ENCODE measurements at places on chromosomes 7 and 10.

- peak; percentile 82 for DNase-seq
Observed at GRCh38 chr10:93376372-93377293, 105.5 kb downstream of the MYOF start.

DNA sequence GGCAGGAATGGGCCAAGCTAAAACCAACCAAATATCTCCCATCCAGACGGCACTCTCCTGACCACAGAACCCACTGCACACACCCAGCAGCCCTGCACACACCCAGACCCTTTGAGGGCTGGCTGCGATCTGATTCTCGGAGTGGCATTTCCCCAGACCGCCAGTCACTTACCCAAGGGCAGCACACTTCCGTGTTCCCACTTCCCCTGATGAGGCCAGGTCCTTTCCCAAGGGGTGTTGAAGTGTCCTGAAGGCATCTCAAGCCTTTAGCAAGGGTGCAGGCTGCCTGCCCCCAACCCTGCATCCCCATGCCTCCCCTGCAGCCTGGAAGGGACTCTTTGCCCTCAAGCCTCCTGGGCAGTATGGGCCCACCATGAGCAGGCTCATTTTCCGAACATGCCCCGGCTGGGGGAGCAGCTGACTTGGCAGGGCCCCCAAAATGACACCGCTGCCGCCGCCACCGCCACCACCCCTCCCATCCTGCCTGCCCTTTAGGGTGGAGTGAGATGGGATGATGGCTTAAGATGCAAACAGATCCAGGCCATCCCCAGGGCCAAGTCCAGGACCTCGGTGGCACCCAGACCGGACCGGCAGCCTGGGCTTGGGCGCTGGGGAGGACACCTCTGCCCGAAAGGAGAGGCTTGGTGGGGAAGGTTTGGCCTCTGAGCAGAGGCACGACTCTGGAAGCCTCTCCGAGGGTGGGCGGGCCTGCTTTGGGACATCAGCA, 159.8 kb downstream of the NRF1 start:
- no peak for DNase-seq

- DNase-seq = no peak
Observed at GRCh38 chr10:124217031-124217430, 123.6 kb upstream of the CHST15 start.

GRCh38 chr7:44180631-44181030, 8.6 kb downstream of the GCK start:
- no peak for DNase-seq

GRCh38 chr7:24910551-24911212, 69.3 kb downstream of the OSBPL3 start:
- DNase-seq = no peak
